Effector memory CD8-positive, alpha-beta T cell (primary cell): ENCODE measurements at places on chromosomes 12 and 14.

- no peak for DNase-seq
These were observed 11.8 kb downstream of the HNRNPC start for GRCh38 chr14:21257394-21257909.

- no peak for DNase-seq
These were observed 41.0 kb downstream of the USP15 start for GRCh38 chr12:62301080-62301798.

DNA sequence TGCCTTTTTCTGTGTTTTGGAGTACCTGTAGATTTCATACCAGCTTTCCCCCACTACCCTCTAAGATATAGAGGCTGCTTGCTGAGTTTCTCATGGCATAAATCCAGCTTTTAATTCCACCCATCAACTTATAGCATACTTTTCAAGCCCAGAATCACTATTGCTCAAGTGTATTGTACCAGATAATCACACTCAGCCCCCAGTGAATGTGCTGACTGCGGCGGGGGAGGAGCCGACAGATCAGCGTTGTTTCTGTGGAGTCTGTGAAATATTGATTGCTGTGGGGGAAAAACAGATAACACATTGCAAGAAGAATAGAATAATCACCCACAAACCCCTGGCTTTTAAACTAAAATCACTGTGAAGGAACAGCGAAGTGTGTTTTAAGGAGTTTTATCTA is 296.1 kb downstream of the TMEM132D start:
- DNase-seq, result no peak

GRCh38 chr14:24430143-24430681 is 458 bp downstream of the KHNYN start:
- DNase-seq, result peak; percentile 39

DNA sequence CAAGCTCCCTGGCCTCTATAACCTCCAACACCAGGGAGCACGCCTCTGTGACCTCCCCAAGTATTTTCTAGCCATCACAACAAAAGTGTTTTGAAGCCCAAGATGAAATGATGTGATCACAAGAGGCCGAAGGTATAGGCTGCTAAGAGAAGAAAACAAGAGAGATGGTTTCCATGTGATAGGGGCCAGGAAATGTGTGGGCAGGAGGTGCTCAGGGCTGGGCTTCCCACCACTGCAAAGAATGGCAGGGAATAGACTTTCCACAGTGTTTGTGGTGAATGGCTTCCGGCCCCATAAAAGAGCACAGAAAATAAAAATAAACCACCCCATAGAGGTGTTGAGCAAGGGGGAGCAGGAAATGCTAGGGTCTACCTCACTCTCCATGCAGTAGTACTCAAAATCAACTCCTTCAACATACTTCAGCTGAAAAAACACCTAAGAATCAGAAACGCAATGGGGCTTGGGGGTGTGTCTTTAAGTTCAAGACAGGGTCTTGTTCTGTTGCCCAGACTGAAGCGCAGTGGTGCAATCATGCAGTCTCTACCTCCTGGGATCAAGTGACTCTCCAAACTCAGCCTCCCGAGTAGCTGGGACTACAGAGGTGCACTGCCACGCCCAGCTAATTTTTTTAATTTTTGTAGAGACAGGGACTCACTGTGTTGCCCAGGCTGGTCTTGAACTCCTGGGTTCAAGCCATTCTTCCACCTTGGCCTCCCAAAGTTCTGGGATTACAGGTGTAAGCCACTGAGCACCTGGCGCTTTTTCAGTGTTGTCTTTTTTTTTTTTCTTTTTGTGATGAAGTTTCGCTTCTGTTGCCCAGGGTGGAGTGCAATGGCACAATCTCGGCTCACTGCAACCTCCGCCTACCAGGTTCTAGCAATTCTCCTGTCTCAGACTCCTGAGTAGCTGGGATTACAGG is 27.1 kb downstream of the DAD1 start:
- peak; percentile 76 for DNase-seq

DNA sequence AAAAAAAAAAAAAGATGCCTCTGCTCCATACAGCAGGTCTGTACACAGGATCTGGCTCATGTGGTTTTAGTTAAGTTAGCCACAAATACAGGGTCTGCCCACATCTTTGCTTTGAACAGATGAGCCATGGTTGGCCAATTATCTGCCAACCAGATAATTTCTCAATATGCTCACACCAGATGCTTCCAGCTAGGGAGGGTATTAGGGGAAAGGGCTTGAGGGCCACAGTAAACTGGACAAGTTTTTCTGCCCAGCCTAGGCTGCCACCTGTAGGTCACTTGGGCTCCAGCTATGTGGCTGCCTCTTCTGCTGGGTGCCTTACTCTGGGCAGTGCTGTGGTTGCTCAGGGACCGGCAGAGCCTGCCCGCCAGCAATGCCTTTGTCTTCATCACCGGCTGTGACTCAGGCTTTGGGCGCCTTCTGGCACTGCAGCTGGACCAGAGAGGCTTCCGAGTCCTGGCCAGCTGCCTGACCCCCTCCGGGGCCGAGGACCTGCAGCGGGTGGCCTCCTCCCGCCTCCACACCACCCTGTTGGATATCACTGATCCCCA is 776 bp downstream of the RDH5 start:
- DNase-seq, result no peak

DNA sequence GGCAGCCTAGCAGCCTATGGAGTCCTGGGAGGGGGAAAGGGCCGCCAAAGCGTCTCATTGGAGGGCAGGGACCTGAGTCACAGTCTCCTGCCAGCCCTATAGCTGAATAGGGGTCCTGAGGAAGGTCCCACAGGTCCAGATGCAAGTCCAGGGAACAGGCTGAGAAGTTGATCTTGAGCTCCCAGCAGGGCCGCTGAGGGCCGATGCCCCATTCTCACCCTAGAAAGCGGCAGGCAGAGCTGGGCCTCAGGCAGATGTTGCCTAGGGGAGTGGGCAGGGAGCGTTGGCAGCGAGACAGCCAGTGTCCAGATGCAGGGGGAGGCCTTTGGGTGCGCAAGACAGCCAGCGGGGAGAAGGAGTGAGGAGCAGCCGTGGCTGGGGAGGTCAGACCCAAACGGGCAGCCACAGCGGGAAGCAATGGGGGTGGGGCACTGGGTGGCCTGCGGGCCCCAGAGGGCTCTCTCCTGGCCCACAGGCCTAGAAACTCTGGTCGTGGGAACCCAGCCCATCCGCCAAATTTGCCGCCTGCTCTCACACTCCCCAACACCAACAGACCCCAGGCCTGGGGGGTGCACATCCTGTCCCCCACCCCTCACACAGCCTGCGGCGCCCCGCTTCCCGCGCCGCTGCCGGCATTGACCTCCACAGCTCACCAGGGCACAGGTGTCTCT is 1.1 kb downstream of the HDAC7 start:
- peak; percentile 28 for DNase-seq
